ENCODE measurements at places on chromosomes 1 and 21.

GRCh38 chr1:169692756-169693460, 18.5 kb downstream of the SELL start:
- DNase-seq = no peak

DNA sequence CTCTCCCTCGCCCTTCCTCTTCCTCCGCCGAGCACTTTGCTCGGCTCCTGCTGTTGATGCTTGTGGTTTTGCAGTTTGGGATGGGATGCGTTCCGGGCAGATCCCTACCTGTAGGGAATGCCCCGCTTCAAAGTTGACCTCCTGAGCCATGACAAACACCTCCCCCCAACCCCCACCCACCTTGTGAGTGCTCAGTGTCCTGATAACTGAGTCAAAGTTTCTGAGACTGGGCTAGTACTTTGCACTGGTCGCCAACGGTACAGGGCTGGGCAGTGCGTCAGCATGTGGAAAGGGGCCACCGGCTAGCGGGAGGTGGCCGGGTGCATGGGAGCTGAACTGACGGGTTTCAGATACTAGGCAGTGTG, 771 bp downstream of the RABGAP1L start:
- peak; percentile 57 for DNase-seq

- no peak for DNase-seq
Measured at GRCh38 chr1:17618558-17619247, 79.2 kb downstream of the ARHGEF10L start.

- no peak for DNase-seq
Measured at GRCh38 chr1:11567244-11568065, 86.8 kb downstream of the FBXO2 start.

- peak; percentile 41 for DNase-seq
Measured at GRCh38 chr1:33637846-33638440, 165.5 kb downstream of the ZSCAN20 start.

- no peak for DNase-seq
Measured at GRCh38 chr1:201360901-201361651, 16.4 kb downstream of the TNNT2 start.

GRCh38 chr1:164702216-164702615, 143.2 kb downstream of the PBX1 start:
- peak; percentile 49 for DNase-seq

- DNase-seq = peak; percentile 75
Measured at GRCh38 chr21:37032877-37033471, 26.5 kb downstream of the RIPPLY3 start.

- DNase-seq = no peak
Measured at GRCh38 chr1:65150583-65151263, 2.7 kb downstream of the AK4 start.

DNA sequence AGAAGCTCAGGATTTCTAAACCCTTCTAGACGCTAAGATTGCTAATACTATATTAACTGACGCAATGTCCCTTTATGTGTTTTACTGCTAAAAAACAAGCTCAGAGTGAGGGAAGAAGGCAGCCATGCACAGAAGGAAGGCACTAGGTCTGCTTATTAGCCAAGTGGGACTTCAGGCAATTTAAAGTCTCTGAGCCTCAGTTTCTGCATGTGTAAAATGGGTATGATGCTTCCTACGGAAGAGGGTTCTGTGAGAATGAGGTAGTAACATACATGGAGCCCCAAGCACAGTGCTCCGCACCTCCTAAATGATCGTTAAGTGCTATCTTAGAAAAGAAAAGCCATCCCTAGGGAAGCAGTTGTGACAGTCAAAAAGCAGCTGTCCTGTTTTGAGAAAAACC, 16.9 kb downstream of the MIS18A start:
- no peak for DNase-seq

GRCh38 chr1:102032534-102032933, 35.8 kb upstream of the OLFM3 start:
- no peak for DNase-seq

- no peak for DNase-seq
Measured at GRCh38 chr1:60847391-60847790, 235.0 kb upstream of the NFIA start.

DNA sequence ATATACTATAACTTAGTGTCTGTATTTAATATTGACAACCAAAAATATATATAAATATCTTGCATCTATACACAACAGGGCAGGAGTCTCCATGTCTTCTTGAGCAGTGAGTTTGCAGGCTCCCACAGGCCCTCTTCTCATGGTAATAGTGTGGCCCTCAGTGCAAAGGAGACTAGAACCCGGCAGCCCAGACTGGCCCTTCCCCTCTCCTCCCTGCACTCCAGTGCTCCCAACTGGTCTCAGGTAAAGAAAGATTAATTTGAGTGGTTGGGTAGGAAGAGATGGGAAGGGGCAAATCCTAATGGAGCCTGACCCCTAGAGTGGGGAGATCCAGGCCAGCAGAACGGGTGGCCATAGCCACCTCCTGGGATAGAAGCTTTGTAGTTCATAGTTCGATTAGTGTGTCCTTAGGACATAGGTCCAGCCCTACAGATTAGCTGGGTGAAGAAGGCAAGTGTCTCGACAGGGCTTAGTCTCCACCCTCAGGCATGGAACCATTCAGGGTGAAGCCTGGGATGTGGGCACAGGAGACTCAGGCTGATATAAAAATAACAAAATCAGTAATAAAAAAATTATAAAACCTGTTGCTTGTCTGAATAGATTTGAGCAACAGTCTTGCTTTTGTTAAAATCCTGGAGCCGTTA, 32.3 kb downstream of the SLC2A1 start:
- DNase-seq = no peak

DNA sequence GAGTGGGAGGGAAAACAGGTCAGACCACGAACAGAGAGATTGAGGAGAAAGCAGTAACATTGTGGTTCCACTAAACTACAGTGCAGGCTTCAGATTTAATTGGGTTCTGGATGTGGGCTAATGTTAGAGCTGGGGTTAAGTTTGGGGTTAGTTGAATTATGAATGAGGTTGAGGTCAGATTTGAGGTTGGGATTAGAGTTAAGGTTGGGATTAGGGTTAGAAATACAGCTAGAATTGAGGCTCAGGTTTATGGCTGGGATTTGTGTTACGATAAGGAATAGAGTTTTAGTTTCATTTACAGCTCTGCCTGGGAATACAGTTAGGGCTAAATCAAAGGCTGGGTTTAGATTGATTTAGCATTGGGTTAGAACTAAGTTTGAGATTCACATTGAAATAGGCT, 1.8 kb upstream of the VSIG8 start:
- DNase-seq = no peak

DNA sequence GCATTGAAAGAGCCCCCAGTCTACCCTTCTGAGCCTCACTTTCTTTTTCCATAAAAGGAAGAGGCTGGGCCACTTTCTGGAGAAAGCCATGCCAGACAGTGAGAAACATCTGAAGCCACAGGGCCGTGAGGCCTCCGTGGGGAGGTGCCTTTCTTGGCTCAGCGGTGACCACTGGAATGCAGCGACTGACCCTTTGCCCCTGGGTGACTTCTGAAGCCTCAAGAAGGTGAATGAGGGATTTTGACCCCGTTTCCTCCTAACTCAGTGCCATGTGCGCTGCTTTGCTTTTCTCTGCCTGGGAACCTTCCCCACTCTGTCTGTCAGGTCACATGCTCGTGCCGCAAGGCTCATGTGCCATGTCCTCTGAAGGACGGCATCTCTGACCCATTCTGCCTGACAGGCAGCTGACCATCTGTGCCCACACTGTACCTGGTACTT, 44.7 kb upstream of the A3GALT2 start:
- peak; percentile 64 for DNase-seq

- no peak for DNase-seq
Measured at GRCh38 chr1:24481843-24482610, 20.6 kb upstream of the RCAN3 start.

- peak; percentile 61 for DNase-seq
Measured at GRCh38 chr1:81836007-81836626, 35.4 kb downstream of the ADGRL2 start.

DNA sequence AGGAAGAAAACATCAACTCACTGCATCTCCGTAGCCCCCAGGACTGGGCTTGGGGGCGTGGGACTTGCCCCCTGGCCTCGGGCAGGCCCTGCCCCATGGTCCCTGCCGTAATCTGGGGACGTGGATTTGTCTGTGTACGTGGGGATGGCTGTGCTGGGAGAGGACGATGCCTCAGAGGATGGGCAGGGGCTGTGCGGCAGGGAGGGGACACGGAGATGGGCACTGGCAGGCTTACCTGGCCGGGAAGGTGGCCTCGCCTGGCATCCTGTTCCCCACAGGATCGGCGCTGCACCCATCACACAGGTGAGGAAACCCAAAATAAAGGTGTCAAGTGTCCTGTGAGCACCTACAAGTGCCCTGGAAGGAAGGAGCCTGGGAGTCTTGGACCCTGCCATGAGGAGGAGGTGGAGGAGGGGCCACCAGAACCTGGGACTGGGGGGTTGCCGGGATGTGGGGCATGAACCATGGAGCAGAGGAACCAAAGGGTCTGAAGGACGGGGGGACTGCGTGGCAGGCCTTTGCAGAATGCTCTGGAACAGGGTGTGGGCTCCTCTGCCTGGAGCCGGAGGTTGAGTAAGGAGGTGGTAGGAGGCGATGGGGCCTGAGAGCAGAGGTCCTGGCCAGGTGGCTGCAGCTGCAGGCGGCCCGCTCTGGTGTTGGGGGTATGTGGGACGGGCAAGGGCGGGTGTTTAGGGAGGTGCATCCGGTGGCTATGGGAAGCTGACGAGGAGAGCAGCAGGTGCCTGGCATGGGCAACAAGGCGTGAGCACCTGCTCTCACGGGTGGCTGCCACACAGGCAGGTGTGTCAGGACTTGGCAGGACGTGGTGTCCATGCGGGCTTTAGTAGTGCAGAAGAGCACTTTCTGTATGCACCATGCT, 27.8 kb upstream of the LRRC3 start:
- DNase-seq = no peak

DNA sequence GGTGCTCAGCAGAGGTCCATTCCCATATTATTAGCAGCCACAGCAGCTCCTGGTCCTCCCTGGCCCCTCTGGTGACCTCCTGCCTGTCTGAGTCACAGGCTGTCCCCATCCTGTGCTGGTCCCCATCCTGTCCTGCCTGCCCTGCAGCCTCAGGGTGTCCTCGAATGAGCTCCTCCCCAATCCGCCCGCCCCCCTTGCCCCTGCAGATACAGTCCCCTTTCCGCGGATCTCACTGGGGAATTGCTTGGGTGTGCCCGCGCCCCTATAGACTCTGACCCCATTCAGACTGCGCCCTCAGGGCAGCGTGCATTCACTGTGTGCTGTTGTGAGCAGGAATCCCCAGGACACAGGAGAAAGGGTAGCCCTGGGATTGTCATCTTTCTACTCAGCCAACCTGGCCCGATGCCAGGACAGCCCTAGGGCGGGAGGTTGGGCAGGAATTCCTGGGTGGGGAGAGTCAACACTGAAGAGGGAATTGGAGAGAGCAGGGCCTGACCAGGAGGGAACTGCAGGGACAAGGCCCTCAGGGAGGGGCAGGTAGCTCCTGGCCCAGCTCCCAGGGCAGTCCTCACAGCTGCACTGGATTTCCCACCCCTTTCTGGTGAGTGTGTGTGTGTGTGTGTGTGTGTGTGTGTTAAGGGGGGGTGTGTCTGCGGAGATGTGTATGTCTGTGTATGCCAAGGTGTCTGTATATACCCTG, 1.1 kb upstream of the GUCA2A start:
- no peak for DNase-seq

GRCh38 chr1:33334081-33334552, 13.2 kb upstream of the A3GALT2 start:
- DNase-seq = peak; percentile 94

DNA sequence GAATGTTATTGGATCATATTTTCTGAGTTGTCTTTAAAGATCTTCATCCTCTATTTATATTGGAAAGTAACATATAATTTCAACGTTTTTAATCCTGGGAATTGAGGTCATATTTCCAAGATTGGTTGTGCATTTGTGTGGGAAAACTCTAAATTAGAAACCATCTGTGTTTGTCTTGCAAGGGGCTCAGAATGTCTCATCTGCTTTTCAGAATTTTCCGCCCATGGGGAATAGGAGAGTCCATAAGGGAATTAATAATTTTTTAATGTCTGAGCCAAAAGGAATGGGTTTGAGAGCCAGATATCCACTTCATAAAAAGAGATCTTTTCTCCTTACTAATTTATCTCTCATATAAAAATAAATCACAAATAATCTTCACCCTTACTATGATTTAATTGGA, 84.8 kb upstream of the MAP1LC3C start:
- no peak for DNase-seq

- DNase-seq = peak; percentile 99
Measured at GRCh38 chr1:23585321-23586022, 26.2 kb upstream of the ID3 start.

GRCh38 chr1:185559684-185560331, 174.4 kb upstream of the HMCN1 start:
- DNase-seq = peak; percentile 58

DNA sequence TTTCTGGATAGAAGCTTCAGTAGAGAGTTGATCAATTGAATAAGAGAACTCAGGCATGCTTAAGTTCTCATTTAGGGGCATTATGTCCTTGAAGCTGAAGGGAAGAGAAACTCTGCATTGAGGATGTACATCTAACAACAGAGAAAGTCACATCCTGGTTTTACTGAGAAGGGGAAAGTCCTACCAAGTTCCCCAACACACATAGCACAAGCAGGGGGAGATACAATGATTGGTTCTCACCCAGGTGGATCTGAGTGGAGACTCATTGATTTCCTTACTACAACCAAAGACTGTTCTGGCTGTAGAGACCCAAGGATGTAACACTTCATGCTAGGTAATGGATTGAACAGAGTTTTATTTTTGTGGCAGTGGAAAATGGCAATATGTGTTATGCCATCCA, 1.0 kb upstream of the KRTAP20-1 start:
- DNase-seq = no peak

GRCh38 chr1:228212966-228213844, 5.4 kb downstream of the OBSCN start:
- peak; percentile 59 for DNase-seq

- no peak for DNase-seq
Measured at GRCh38 chr1:47754221-47754620, 243.0 kb downstream of the TRABD2B start.

GRCh38 chr1:54340878-54341277, 65.3 kb downstream of the SSBP3 start:
- no peak for DNase-seq

DNA sequence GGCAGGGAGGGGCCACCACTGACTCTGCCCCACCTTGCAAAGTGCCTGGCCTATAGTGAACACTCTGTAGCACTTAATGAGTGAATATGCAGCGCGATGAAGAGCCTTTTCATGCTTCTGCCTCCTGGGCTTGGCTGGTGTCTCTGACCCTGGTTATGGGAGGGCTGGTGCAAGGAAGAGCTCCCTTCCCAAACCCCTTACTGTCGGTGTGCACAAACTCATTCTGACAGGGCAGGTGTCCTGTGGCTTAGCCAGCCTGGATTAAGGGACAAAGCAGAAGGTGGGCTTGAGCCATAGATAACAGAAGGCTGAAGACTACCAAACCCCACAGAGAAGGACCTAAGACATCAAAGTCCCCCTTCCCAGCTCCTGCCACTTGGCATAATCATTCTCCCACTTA, 2.0 kb upstream of the NCMAP start:
- DNase-seq = no peak

GRCh38 chr1:33420870-33421775, 9.8 kb downstream of the PHC2 start:
- DNase-seq = peak; percentile 59

GRCh38 chr21:29586696-29587095, 288.0 kb downstream of the BACH1 start:
- DNase-seq = no peak

GRCh38 chr1:233379869-233380438, 52.4 kb downstream of the MAP3K21 start:
- DNase-seq = no peak

Data from fibroblast of mammary gland (primary cell).